ENCODE measurements at places on chromosomes 3 and 15.

GRCh38 chr3:44584646-44585501 lies at the start of gene ZNF660:
ZNF660 (plus strand) TSS chr3:44584964; CDS start chr3:44594194, 9,230 bp downstream.
- peak; percentile 72 for DNase-seq

- no peak for DNase-seq
Observed at GRCh38 chr15:66172324-66172980, 81.1 kb downstream of the MEGF11 start.

GRCh38 chr15:45457220-45457619 lies 65.3 kb downstream of the SLC30A4 start:
- no peak for DNase-seq

GRCh38 chr3:62287392-62287927 lies 85.9 kb downstream of the FEZF2 start:
- no peak for DNase-seq

- no peak for DNase-seq
Observed at GRCh38 chr15:36642311-36642710, 62.9 kb downstream of the CDIN1 start.

DNA sequence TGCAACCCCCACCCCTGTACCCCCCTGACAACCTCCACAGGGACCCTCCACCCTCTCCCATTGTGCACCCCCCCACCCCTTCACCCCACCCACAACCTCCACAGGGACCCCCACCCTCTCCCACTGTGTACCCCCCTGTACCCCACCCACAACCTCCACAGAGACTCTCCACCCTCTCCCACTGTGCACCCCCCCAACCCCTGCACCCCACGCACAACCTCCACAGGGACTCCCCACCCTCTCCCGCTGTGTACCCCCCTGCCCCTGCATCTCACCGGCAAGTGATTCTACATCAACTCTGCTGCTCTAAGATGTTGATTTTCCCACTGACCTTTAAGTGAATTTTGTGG lies 51.5 kb upstream of the RPL32 start:
- DNase-seq, result no peak

DNA sequence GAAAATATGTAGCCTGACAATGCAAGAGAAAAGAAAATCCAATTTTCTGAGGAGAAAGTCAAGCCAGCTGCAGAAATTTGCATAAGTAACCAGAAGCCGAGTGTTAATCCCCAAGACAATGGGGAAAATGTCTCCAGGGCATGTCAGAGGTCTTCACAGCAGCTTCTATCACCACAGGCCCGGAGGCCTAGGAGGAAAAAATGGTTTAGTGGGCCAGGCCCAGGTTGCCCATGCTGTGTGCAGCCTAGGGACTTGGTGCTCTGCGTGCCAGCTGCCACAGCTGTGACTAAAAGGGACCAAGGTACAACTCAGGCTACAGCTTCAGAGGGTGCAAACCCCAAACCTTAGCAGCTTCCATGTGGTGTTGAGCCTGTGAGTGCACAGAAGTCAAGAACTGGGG lies 201.2 kb upstream of the SOX2 start:
- DNase-seq, result no peak

- DNase-seq, result no peak
Observed at GRCh38 chr3:27713078-27713423, 9.1 kb downstream of the EOMES start.

- no peak for DNase-seq
Observed at GRCh38 chr15:77002436-77002835, 7.5 kb downstream of the PSTPIP1 start.

DNA sequence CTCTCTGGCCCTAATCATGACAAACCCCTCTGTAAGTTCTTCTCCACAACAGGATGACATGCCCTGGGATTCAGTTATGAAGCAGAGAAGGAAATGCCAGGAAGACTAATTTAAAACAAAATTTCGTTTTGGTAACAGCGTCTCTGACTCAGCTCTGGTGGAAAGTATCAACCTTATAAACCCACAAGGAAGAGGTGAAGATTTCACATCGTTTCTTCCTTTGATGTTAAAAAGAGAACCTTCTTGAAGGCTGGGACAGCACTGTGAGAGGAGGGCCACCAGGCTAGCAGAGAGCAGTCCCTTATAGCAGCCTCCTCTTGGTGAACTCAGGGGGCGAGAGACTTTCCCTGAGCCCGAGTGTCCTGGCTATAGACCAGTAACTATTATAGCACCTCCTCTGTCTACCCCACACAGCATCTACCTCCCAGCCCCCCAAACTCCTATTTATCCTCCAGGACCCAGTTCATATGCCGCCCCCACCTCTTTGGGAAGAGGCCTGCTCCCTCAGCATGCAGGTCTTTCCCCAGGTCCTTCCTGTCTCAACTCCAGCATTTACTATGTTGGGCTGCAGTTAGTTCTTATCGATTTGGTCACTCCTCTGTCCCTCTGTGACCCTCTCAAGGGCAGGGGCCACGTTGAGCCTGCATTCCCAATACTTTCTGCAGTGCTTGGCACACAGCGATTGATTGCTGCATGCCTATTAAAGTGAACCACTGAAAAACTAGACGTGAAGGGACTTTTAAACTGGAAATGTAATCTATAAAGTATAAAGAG lies 321.5 kb upstream of the ICE2 start:
- DNase-seq, result peak; percentile 28

DNA sequence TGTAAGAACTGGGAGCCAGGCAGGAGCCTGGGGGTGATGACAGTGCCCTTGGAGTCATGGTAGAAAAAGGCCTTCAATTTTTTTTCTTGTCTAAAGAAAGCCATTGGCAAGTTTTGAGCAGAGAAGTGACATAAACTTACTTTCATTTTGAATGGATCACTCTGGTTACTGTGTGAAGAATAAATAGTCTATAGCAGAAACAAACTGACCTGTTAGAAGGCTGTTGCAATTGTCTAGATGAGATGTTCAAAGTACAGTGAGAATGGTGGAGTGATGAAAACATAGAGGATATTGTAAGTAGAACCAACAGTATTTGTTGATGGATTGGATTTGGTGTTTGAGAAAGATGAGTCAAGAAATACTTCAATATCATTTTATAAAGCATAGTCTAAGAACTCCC lies 439.9 kb downstream of the TBL1XR1 start:
- DNase-seq, result no peak

- DNase-seq, result peak; percentile 12
Observed at GRCh38 chr3:32584660-32585059, 14.0 kb upstream of the DYNC1LI1 start.

- DNase-seq, result no peak
Observed at GRCh38 chr3:102980355-102980696, 545.5 kb downstream of the ZPLD1 start.

GRCh38 chr3:115830764-115831395 lies 207.6 kb downstream of the GAP43 start:
- no peak for DNase-seq

- no peak for DNase-seq
Observed at GRCh38 chr15:82538961-82539690, 1.1 kb downstream of the RPS17 start.

GRCh38 chr3:194165271-194166018 lies 29.5 kb downstream of the HES1 start:
- no peak for DNase-seq

DNA sequence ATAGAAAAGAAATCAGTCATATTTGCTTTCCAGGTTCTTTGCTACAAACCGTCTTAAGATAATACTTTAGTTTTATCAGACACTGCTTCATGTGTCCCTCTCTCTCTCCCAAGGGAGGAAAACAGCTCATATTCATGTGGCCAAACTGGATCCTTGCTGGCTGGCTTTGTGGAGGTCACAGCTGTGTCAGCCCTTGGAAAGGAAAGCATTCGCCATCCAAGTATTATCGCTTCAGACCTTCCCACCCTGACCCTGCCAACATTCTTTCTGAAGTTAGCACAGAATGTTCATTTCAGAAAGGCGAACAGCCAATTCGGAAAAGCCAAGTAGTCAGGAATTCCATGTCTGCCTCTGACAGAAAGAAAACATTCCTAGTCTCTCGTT lies 213.6 kb downstream of the FEZF2 start:
- DNase-seq, result peak; percentile 66

GRCh38 chr3:143240886-143241285 lies 121.3 kb downstream of the CHST2 start:
- DNase-seq, result no peak

DNA sequence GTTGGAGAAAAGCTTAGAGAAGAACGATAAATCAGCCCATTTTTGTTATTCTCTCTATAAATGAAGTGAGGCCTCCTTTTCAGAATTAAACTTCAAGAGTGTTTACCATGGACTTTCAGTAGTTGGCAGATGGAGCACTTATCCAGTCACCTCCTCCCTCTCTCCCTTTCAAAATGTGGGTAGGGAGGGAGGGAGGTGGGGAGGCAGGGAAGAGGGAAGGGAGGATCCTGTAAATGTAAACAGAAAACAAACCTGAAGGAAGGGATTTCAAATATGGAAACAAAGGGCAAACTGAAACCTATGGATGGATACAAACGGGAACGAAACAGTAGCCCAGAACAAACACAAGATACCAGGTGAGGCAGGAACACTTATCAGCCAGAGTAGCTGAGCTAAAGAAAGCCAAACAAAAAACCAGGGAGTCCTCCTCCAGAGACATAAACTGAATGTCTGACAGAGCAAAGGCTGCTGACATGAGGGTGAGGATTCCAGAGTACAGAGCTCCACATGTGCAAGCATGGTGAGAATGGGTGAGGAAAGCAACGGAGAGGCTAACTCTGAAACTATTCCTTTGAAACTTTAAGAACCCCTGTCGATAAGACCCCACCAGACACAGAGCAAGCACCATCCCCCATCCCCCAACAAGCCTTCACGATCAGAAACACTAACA lies 41.0 kb upstream of the GP5 start:
- DNase-seq, result no peak

GRCh38 chr3:17558565-17558964 lies 183.9 kb downstream of the TBC1D5 start:
- no peak for DNase-seq

GRCh38 chr15:77649017-77649416 lies 16.3 kb upstream of the LINGO1 start:
- no peak for DNase-seq

DNA sequence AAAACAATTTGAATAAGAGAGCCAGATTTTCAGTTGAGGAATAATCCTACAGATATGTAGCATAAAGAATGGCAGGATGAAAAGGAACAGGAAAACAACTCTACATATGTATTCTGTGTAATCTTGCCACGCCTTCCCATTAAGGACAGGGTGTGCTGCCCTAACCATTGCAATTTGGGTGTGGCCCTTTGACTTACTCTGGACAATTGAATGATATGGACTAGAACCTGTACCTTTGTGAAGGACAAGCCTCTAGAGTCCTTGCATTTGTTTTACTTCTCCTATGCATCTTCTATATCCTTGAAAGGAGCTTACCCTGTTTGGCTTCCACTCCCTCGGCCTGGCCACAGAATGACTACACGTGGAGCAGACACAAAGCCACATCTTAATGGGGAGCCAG lies 1261.6 kb upstream of the GBE1 start:
- no peak for DNase-seq

All from fibroblast of skin of back (primary cell).